Head of caudate nucleus (tissue), 42 donors: ENCODE measurements at places on chromosomes 1 and 21.
A peak's percentile ranks its signal among the peaks of the same experiment; 100 is the strongest.

DNA sequence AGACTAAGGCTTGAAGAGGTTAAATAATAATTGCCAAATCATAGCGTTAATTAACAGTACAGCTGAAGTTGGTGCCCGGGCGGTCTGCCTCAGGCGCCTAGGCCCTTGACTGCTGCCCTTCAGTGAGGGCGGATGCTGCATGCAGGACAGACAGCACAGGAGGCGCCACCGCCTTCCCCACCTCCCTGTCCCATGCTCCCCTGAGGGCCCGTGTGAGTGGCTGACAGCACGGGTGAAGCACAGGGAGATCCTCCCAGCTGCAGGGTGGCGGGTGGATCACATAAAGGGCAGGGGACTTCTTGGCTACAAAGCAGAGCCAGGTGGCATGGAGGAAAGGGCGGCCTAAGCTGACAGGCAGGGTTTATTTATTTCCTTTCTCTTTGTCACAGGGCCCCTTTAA is 49.1 kb downstream of the DDX20 start:
- no peak for DNase-seq

GRCh38 chr1:173502104-173502503 is 25.0 kb downstream of the PRDX6 start:
- no peak for DNase-seq

GRCh38 chr1:94183197-94183815 is 54.1 kb downstream of the ARHGAP29 start:
- DNase-seq: no peak

GRCh38 chr1:26522073-26522472 is 7.5 kb upstream of the RPS6KA1 start:
- no peak for DNase-seq

DNA sequence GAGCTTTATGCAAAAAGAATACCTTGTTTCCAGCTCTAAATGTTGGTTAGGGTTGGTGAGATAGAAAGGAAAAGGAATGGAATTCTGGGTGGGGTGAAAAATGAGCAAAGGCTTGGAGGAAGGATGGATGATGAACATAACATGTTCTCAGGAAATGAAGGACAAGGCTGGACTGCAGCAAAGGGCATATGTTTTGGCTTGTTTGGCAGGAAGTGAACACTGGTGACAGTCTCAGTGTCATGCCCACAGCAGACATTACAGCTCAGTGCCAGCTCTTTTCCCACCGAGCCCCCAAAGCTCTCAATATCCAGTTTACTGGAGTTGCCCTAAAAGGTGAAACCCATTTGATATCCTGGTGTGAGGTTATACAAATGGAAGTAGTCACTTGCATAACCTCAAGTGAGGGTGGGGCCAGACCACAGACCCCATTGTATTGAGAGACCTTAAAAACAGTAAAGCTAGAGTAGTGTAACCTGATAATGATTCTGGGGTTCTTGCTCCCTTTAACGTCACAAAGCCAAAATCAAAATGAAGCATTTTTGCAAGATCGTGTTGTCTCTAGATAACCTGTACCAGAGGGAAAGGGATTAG is 270.6 kb downstream of the NFIA start:
- no peak for DNase-seq

GRCh38 chr1:36170643-36171412 is 14.9 kb downstream of the MAP7D1 start:
- DNase-seq: no peak

DNA sequence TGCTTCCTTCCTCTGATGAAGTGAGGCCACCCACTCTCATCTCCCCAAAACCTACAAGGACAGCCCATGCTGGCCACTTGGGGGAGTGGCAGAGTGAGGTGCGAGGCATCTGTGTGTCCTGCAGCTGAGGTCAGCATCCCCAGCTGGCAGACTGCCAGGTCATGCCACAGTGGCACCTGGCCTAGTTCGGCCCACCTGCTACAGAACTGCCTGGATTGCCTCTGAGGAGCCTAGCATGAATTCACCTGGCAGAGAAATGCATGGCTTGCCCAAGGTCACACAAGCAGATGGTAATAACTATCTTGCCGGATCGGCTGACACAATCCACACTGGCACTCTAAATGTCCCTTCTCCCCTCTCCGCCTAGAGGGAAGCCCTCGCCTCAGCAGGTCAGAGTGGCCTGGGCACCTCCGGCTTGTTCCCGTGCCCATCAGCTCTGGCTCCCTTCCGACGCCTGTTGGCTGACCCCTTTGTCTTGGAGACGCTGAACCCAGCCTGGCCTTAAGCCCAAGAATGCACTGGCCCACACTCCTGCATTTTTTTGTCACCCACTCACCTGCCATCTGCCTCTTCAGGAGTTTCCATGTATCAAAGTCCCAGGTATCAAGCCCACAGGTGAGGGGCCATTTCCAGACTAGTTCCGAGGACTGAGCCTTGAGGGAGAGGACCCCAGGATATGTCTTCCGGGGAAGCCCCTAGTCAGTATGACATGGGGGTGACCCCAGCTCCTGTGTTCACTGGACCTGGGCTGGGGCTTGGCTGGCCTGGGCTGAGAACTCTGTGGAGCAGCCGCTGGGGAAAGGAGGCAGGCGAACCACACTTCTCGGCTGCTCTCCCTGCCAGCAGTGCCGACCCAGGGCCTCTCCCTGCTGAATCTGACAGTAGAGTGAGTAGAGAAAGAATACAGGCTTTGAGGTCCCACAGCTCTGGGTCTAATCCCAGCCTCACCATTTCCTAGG is 21.7 kb downstream of the ECE1 start:
- DNase-seq: no peak

DNA sequence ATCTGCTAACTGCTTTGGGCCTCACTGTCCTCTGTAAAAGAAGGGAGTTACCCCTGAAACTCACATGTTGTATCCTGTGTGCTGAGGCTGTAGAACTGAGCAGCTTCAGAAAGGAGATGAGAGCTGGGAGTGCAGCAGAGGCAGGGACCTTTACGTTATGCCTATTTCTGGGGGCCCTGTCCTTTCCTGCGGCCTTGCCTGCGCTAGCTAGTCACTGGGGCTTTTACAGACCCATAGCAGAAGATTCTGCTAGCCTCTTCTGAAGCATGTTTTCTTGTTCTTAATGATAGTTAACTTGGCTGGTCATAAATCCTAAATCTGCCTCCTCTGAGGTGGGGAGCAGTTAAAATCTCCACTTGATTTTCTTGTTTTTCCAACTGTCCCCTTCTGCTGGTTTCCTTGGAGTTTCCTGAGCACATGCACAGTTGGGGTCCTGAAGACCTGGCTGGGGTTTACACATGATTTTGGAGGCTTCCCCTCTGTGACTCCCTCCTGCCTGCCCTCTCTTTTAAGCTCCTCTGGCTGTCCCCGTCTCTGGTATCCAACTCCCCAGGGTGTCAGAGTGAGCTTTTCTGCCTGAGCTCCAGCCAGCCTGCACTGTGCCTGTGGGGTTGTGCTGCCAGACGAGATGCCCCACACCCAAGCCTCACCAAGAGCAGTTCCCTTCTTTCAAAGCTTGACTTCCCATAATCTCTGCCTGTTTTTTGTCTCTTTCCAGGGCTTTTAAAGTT is 76.6 kb downstream of the NOS1AP start:
- DNase-seq: no peak

DNA sequence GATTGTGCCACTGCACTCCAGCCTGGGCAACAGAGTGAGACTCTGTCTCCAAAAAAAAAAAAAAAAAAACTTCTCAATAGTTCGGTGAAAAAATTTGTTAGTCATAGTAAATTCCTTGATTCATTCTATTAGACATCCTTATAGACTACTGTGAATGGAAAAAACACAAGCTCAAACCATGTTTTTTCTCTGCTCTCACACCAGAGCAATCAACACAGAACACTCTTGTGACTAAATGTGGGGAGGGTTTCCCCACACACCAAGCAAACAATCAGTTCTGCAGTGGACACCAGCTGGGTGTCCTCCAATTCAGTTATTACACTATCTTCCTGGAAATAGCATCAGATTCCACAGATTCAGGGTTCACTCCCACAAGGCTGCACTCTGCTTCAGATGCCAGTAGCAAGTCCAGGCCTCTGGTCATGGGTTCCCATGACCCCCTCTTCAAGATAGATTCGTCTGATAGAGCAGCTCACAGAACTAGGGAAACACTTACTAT is 69.1 kb upstream of the TEKT2 start:
- no peak for DNase-seq

GRCh38 chr1:35947547-35947946 is 16.6 kb downstream of the AGO3 start:
- no peak for DNase-seq

DNA sequence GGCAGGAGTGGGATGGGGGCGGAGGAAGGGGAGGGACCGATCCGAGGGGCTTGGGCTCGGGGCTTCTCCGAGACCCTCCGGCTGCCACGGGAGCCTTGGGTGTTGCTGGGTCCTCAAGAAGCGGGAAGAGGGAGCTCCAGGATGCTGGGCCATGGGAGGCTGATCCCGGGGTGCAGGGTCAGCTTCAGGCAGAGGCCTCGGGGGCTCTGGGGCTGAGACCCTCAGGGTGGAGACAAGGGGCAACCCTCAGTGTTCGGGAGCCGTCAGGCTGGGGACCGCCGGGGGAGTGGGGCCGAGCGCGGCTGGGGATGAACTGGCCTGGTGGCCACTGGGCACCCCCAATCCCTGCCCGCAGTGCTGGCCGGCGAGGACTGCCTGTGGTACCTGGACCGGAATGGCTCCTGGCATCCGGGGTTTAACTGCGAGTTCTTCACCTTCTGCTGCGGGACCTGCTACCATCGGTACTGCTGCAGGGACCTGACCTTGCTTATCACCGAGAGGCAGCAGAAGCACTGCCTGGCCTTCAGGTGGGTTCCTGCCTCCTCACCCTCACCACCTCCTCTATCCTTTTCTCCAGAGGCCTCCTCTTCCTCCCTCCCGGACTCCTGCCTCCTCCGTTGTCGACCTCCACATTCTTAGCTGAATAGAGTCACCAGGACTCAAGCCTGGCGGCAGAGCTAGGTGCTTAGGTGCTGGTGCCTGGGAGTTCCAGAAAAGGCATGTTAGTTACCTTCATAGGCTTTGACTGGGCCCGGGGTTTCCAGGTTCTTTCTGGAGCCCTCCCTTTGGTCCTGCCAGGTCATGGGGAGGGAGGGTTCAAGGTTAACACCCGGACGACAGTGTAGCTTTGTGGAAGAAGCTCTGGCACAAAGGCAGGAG is 631 bp downstream of the SHISA4 start:
- DNase-seq: no peak

DNA sequence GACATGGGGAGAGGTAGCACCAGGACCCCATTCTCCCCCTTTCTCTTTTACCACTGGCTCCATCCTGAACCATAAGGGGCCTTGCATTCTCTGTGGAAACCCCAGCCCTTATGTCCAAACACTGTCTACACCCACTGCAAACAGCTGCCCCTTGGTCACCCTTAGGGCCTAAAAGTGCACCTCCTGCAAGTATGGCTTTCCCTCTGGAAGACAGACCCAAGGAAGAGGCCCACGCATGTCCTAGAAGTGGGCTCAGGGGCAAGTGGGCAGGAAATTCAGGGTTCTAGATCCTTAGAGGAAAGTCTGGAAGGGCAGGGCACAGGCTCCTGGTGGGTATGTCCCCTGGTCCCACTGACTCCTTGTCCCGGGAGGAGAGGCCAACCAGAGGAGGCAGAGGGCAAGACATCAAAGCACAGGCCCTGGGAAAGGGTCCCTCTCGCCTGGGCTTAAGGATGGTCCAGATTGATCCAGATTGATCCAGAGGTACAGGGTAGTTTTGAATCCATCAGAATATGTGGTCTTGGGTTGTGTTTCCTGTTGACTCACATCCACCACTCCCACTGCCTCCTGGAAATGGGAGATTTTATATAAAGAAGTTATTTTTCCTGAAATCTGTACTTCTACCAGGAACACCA is 150.9 kb downstream of the GRIK3 start:
- no peak for DNase-seq

DNA sequence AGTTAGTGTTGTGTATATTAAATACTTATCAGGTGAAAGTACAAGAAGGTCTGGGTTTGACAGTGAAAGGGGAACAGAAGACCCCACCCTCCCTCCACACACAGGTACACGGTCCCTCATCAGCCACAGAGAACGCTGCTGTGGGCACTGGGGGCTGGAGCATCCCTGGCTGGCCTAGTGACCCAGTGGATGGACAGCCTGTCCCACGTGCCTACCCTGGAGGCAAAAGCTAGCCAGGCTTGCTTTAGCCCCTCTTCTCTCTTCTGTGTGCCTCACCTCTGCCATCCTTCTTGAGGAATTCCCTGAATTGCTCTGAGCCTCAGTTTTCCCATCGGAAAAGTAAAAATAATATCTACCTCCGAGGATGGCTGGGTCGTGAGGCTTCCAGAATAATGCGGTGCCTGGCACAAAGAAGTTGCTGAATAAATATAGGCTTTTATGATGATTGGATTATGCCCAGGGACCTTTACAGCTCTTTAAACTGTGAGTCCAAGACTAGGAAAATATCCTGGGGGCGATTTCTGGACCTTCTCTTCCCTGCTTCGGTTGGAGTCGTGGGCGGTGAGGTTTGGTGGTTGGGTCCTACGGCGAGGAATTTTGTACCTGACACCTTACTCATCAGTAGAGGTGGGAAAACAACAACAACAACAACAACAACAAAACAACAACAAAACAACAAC is 918 bp downstream of the IFNLR1 start:
- no peak for DNase-seq

DNA sequence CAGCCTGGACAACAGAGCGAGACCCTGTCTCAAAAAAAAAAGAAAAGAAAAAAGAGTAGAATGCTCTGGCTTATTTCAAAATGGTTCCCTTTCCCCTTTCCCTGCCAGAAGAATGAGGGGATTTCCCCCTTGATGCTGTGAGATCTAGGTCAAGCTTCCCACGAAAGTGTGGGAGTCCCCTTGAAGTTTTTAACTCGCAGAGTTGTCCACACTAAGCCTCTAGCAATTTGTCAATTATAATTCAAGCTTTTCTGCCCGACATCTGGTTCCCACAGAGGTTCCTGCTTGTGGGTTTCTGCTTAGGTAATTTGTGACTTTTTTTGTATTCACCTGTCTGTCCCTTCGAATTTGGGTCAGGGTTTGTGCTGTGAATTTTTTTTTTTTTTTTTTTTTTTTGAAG is 62.8 kb downstream of the ZFYVE9 start:
- DNase-seq: no peak

DNA sequence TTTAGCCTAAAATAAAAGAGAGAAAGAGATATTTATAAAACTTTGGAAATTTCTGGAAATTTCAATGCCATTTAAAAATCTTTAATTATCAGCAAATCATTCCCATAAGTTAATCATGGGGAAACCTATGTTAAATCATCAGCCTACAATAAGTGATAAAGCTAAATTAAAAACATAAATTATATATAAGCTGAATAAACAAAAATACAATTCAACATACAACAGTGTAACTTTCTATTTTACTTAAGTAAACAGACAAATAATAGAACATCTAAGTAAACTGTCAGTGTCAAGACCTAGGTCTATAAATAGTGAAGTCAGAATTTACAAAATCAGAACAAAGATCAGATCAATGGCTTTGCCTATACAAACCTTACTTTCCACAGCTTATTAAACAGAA is 57.5 kb downstream of the EPRS1 start:
- DNase-seq: no peak

GRCh38 chr1:78334952-78335351 is 155.8 kb upstream of the PTGFR start:
- no peak for DNase-seq

GRCh38 chr1:240109130-240109529 is 17.4 kb downstream of the FMN2 start:
- DNase-seq: no peak

- DNase-seq: peak; percentile 46
These were observed 3.3 kb upstream of the DENND2D start for GRCh38 chr1:111203681-111204200.
